Kasumi-1 (cell line): ENCODE measurements at places on chromosomes 7 and 10.

DNA sequence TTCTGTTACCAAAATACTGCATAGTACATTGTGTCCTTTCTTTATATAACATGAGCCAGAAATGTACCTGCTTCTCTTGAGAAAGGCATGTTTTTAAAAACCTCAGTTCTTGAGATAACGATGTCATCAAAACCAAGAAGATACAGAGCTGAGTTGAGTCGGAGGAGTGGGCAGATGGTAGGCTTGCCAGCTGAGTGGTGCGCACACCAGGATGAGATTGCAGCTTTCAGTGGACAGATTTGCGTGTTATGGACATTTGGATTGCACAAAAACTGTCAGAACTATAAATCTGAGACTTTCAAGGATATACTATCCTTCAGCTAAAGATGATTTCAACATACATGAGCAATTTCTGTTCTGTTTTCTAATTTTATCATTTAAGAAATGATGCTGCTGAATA is 25.0 kb downstream of the PRKAR2B start:
- no peak for DNase-seq

GRCh38 chr10:1367938-1368841 is 312.0 kb downstream of the WDR37 start:
- DNase-seq, result no peak

DNA sequence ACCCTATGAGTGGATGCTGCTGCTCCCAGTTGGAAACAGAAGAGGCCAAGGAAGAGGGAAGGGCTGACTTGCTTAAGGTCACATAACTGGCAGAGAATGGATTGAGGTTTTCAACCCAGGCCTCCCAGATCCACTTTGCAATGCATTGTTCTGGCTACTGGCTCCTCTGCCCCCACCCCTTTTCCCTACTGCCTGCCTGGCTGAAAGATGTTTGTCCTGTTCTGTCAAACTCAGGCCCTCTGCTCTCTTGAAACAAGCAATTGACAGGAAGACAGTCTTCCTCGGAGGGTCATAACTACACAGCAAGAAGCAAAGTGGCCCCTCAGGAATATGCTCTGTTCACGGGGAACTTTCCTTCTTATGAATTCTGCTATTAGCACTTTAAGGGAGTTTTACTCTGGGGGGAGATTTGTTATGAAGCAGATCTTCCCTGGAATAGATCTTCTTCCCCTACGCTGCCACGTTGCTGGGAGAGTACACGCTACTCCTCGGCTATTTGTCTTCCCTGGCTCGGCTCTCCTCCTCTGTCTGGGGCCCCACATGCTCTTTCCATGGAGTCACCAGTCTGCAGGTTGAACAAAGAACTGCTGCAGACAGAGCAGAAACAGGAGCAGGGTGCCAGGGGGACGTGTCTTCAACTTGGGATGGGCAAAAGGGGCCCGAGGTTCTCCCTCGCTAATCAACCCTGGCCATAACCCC is 436.1 kb downstream of the TYW1 start:
- no peak for DNase-seq

GRCh38 chr7:33379891-33380525 is 250.6 kb downstream of the BBS9 start:
- no peak for DNase-seq

DNA sequence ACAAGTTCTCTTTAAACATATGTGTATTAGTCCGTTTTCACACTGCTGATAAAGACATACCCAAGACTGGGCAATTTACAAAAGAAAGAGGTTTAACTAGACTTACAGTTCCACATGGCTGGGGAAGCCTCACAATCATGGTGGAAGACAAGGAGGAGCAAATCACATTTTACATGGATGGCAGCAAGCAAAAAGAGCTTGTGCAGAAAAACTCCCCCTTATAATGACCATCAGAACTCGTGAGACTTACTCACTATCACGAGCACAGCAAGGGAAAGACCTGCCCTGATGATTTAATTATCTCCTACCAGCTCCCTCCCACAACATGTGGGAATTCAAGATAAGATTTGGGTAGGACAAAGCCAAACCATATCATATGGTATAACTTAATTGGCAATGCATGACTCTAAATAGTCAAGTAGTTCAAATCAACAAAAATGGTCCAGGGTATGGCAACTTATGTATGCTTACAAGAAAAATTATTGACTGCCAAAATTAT is 34.1 kb upstream of the TMEM243 start:
- DNase-seq, result no peak
